Lower leg skin (tissue), 4 donors: ENCODE measurements at places on chromosomes 2 and 18.

- no peak for DNase-seq
Measured at GRCh38 chr2:233267516-233268245, 16.2 kb downstream of the ATG16L1 start.

DNA sequence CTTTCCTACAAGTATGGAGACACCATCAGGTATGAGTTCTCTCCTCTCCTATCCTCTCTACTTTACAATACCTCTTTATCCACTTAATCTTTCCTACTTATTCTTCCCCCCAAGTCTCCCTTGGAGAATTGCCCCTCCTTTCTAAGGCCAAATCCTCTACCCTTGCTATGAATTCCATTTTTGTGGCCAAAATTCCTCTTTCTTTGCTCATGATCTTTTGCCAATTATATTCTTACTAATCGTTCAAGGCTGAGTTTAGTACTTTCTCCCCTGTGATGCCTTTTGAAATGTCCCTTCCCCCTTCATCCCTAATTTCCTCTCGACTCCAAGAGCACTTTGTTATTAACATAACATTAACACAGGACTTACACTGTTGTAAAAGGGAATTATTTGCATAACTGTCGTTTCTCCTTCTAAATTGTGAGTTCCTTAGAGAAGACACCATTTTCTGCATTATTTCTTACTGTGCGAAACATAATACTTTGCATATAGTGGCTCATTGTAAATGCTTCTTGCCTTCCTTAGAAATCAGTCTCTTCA is 133.4 kb downstream of the KCTD1 start:
- DNase-seq = no peak

GRCh38 chr2:85132834-85133637 is at the start of gene TCF7L1:
Gene TCF7L1, plus strand, starts transcription at chr2:85133392. Its CDS starts 293 bp downstream, at chr2:85133685.
- DNase-seq = peak; percentile 66

- no peak for DNase-seq
Measured at GRCh38 chr2:141021611-141022010, 1109.2 kb downstream of the LRP1B start.

DNA sequence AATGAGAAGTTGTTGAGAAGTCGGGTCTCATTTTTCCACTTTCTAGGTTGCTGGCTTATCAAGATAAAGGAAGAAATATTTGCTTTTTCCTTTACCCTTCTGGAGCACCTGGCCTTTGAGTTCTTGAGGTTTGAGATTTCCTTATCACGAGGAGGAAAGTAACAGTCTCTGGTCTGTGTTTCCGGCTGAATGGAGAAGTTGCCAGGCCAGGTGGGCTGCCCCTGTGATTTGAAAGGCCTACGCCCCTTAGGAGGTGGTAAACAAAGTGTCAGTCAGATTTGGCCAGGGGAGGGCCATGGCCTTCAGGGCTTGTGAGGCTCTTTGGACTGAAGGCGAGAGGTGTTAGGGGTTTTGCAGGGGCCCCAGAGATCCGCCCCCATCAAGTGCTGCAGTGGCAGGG is 156.7 kb upstream of the HAAO start:
- no peak for DNase-seq

- DNase-seq = no peak
Measured at GRCh38 chr2:238570391-238570790, 143.7 kb downstream of the ASB1 start.

- DNase-seq = no peak
Measured at GRCh38 chr2:232213176-232213575, 165.4 kb upstream of the ALPP start.

GRCh38 chr2:70941701-70942100 is 6.0 kb downstream of the ATP6V1B1 start:
- DNase-seq = peak; percentile 53

GRCh38 chr2:205387350-205388055 is 294.8 kb upstream of the NRP2 start:
- DNase-seq = no peak

DNA sequence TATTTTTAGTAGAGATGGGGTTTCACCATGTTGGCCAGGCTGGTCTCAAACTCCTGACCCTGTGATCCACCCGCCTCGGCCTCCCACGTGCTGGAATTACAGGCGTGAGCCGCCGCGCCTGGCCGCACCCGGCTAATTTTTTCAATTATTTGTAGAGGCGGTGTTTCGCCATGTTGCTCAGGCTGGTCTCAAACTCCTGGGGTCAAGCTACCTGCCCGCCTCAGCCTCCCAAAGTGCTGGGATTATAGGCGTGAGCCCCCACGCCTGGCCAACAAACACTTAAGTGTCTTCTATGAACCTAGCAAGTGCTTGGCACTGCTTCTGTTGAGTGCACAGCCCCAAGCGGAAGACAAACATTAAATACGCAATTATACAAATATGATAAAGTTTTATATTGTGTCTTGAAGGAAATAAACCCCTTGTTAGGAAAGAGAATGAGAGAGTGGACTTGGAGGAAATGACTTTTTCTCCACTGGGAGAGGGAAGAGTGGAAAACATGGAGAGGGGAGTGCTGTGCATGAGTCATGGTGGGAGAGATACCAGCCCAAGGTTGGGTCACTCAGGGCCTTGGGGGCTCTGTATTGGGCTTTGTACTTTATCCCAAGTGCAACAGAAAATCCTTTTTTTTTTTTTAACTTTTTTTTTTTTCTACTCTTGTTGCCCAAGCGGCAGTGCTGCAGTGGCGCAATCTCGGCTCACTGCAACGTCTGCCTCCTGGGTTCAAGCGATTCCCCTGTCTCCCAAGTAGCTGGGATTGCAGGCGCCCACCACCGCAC is 41.4 kb upstream of the ACTR2 start:
- DNase-seq = no peak

DNA sequence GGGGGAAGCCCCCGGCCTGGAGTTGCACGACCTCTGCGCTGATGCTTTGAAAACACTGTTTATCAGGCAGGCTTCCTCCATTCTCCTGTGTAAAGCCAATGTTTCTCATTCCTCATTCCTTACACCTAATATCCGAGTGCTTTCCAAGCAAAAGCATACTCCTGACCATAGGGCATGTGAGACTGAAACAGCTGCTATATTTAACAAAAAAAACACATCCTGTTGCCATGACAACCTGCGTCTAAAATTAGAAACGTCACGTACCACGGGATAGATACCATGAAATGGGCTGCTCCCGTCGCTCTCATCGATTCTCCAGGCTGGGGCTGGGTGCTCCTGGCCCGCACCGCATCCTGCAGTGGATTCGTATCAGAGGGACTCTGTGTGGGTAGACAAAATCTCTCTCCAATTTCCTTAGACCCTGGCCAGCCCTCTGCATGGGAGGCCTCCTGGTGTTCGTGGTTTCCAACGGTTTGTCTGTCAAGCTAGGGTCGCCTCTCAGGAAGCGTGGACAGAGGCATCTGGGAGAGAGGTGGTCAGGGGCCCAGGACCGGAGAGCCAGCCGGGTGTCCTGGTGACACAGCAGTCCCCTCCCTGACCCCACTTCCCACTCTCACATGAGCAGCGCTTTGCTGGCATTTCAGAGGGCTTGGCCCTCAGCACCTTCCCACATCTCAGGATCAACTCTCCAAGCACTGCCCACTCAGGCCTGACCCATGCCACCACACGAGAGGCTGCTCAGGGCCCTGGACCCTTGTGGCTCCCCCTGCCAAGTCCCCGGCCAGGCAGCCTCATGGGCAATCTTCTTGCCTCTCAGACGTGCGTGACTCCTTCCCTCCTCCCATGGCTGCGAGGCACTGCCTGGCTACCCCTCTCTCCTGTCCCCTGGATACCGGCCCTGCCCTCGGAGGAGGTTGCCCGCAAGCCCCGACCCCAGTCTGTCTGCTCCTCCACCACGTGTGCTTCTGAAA is 268.1 kb downstream of the NDUFA10 start:
- no peak for DNase-seq

GRCh38 chr2:46872902-46873603 is 42.6 kb downstream of the MCFD2 start:
- no peak for DNase-seq

GRCh38 chr18:76463872-76464271 is 31.2 kb downstream of the ZNF516 start:
- no peak for DNase-seq

- peak; percentile 49 for DNase-seq
Measured at GRCh38 chr2:98926601-98927000, 9.4 kb downstream of the CRACDL start.

- DNase-seq = no peak
Measured at GRCh38 chr18:57776354-57776753, 26.8 kb downstream of the ATP8B1 start.

DNA sequence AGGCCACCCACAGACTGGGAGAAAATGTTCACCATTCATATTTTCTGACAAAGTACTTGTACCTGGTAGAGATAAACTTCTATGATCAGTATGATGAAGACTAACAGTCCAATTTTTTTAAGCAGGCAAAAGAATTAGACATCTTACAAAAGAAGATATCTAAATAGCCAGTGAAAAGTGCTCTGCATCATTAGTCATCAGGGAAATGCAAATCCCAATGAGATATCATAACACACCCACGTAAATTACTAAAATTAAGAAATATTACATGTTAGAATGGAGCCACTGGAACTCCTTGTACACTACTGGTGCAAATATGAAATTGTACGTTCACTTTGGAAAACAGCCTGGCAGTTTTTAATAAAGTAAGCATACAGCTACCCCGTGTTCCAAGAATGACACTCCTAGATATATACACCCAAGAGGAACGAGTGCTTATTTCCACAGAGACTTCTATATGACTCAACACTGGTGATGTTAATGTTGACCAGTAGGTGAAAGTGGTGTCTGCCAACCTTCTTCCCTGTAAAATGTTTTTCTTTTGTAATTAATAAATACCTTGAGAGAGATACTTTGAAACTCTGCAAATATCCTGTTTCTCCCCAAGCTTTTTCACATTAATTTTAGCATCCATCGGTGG is 80.3 kb downstream of the NPAS2 start:
- no peak for DNase-seq

- DNase-seq = no peak
Measured at GRCh38 chr2:62611854-62612253, 93.7 kb upstream of the EHBP1 start.

DNA sequence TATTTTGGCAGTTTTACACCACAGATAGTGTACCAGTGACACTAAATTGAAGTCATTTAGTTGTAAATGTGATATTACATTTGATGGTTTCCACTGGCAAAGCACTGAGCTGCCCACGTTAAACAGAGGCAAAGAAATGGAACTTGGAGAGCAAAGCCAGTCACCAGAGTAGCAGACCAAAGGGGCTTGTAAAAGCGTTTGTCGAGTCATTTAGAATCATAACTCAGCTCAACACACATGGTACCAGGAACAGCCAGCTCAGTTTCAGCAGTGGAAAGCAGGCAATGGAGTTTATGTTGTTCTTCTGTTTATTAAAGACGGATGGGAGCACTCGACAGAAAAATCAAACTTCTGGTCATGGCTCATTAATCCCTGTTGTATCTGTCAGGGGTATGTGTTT is 91.2 kb downstream of the POU3F3 start:
- no peak for DNase-seq

- DNase-seq = no peak
Measured at GRCh38 chr2:70118798-70119454, 31.6 kb downstream of the PCBP1 start.

DNA sequence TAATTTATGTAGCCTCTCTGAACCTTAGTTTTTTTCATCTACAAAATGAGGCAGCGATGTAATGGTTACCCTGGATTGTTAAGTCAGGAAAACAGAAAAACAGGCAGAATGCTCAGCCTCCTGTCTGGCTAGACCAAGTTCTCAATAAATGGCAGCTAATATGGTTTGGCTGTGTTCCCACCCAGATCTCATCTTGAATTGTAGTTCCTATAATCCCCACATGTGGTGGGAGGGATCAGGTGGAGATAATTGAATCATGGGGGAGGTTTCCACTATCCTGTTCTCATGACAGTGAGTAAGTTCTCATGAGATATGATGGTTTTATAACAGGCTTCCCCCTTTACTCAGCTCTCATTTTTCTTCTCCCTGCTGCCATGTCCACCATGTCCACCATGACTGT is 220.0 kb downstream of the CMPK2 start:
- no peak for DNase-seq

DNA sequence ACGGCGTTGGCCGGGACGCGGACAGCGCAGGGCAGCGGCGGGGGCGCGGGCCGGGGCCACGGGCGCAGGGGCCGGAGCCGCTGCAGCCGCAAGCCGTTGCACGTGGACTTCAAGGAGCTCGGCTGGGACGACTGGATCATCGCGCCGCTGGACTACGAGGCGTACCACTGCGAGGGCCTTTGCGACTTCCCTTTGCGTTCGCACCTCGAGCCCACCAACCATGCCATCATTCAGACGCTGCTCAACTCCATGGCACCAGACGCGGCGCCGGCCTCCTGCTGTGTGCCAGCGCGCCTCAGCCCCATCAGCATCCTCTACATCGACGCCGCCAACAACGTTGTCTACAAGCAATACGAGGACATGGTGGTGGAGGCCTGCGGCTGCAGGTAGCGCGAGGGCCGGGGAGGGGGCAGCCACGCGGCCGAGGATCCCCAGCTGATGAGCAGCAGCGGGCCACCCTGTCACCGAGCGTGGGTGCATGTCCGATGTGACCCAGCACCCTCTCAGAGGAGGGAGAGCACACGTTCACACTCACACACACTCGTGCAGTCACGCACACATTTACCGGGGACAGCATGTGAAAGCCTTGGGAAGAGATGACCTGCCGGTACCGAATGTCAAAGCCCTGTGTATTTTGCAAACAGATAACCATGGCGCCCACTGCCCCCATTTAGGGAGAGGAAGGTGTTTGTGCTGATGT is 4.2 kb downstream of the GDF7 start:
- DNase-seq = no peak

- no peak for DNase-seq
Measured at GRCh38 chr2:97812931-97813330, 99.6 kb downstream of the ZAP70 start.

DNA sequence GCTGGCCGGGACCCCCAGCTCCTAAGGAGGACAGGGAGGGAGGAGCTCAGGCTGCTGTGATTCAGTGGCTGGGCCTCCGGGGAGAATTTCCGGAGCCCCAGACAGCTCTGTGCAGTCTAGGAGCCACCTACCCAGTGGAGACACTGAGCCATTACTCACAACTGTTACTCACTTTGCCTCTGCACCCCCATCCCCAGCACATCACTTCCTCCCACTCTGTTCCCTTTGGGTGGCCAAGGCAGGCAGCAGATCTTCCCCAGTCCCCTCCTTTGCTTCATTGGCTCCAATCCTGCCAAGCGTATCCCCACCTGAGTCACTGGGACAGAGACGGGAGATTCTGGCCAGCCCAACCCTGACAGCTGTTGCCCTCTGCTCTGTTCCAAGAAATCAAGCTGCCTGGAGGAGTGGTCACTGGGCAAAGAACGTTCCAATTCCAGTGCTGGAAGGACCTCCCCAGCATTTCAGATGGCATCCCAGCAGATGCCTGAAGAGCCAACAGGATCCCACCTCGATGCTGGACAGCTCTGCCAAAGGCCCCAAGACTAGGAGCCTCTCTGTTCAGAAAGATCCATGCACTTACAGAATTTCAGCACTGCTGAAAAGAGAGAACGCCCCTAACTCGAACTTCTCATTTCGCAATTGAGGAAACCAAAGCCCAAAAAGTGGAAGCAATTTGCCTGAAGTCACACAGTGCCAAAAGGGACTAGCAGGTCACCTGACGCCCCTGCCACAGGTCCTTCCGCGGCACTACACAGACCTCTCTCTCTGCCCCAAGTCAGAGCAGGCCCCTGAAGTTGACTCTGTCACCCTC is 68.3 kb downstream of the TNS1 start:
- no peak for DNase-seq

GRCh38 chr18:35513181-35513936 is 15.6 kb upstream of the INO80C start:
- peak; percentile 83 for DNase-seq
